ENCODE measurements at places on chromosomes 5 and 9.

DNA sequence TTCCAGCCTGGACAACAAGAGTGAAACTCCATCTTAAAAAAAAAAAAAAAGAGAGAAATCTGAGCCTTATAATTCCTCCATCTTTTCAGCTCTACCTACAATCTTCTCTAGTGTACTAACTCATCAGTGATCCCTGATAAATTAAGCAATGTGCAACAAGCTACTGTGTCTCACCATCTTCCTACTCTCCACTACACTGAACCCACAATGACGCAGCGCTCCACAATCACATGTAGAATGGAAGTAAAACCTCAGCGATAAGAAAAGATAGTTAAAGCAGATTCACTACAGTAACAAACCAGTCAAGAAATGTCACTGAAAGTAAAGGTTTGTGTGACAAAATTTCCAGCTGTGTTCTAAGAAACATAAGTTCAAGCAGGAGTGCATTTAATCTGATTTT is 13.5 kb downstream of the ABCA1 start:
- no peak for DNase-seq

DNA sequence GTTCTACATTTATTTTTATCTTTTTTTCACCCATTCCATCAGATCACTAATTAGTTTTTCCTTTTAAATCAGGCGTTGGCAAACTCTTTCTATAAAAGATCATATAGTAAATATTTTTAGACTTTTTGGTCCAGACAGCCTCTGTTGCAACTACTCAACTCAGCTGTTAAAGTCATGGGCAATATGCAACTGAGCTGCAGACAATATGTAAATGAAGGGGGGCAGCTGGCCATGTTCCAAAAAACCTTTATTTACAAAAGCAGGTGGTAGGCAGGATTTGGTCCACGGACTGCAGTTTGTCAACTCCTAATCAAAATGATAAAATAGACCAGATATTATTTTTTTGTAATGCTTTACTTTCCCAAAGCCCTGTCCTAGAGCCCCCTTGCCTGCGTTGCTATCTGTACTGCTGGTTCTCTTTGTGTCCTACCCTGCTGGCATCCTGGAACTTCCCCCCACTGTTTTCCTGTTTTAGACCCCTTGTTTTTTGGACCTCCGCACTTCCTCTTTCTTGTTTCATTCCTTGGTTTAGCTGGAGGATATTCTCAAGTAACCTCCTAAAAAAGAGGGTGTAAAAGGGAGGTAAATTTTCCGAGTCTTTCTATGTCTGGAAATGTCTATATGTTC is 24.7 kb upstream of the TNFSF8 start:
- no peak for DNase-seq

GRCh38 chr5:133925866-133926488 is 42.4 kb downstream of the C5orf15 start:
- DNase-seq: peak; percentile 54

DNA sequence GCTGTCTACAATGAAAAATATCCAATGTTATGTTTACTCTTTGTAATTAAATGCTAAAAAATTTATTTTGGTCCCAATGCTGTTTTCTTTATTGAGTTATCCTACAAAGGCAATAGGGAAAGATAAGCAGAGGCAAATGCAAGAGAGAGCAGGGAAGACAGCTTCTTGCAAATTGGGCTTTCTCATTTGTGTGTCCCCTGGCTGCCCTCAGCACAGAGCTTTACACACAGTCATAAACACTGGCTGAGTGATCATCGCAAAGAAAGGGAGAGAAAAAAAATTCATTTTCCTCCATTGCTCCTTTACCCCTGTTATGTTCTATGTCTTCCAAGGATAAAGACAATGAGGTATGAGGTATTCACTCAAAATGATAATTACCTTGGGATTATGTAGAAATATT is 2.3 kb upstream of the TSSK1B start:
- DNase-seq: no peak

DNA sequence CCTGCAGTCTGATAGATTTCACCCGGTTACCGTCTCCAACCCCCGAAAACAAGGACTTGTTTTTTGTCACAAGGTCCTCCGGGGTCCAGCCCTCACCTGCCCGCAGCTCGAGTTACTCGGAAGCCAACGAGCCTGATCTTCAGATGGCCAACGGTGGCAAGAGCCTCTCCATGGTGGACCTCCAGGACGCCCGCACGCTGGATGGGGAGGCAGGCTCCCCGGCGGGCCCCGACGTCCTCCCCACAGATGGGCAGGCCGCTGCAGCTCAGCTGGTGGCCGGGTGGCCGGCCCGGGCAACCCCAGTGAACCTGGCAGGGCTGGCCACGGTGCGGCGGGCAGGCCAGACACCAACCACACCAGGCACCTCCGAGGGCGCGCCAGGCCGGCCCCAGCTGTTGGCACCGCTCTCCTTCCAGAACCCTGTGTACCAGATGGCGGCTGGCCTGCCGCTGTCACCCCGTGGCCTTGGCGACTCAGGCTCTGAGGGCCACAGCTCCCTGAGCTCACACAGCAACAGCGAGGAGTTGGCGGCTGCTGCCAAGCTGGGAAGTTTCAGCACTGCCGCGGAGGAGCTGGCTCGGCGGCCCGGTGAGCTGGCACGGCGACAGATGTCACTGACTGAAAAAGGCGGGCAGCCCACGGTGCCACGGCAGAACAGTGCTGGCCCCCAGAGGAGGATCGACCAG is 121.3 kb downstream of the DAB2IP start:
- DNase-seq: no peak

- no peak for DNase-seq
Measured at GRCh38 chr9:135379540-135380267, 99.9 kb upstream of the PPP1R26 start.

GRCh38 chr5:111859533-111860270 is 102.7 kb upstream of the NREP start:
- peak; percentile 90 for DNase-seq

GRCh38 chr5:608429-609370 is 3.4 kb upstream of the CEP72 start:
- no peak for DNase-seq

DNA sequence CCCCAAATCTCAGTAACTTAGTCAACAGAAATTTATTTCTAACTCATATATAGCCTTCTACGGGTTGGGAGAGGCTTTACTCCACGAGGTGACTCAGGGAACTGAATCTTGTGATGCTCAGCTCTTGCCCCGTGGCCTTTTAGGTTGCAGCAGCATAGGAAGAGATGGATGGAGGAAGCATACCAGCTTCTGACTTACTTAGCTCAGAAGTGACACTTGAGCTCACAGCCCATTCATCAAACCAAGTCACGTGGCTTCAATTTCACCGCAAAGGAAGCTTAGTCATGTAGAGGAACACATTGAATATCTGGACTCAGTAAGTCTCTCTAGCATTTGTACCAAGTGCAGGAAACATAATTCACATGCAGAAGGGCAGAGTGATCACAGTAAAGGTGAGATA is 124.1 kb upstream of the KCNN2 start:
- peak; percentile 48 for DNase-seq

GRCh38 chr5:108276187-108277050 is 105.5 kb downstream of the FBXL17 start:
- DNase-seq: no peak

- DNase-seq: peak; percentile 99
Measured at GRCh38 chr5:76818844-76819831, at the start of gene F2RL1. Gene F2RL1, plus strand, starts transcription at chr5:76819030. Its CDS starts 153 bp downstream, at chr5:76819183.

DNA sequence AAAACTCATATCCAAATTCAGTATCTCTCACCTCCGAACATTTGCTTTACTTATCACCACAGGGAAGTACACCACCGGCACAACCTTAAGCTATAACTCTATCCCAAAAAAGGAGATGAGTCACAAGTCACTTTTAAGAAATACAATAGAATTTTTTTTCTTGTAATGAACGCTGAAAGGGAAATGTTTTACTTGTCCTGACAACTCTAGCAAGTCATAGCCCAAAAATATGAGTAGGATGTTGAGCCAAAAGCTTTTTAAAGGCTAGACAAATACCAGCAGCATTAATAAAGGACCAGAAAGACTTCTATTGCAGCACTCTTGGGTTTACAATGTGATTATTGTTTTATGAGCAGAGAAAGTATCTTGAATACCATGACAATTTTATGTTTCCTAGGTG is 147.3 kb upstream of the FST start:
- peak; percentile 93 for DNase-seq

GRCh38 chr5:74098941-74099340 is 472.9 kb downstream of the ARHGEF28 start:
- no peak for DNase-seq

DNA sequence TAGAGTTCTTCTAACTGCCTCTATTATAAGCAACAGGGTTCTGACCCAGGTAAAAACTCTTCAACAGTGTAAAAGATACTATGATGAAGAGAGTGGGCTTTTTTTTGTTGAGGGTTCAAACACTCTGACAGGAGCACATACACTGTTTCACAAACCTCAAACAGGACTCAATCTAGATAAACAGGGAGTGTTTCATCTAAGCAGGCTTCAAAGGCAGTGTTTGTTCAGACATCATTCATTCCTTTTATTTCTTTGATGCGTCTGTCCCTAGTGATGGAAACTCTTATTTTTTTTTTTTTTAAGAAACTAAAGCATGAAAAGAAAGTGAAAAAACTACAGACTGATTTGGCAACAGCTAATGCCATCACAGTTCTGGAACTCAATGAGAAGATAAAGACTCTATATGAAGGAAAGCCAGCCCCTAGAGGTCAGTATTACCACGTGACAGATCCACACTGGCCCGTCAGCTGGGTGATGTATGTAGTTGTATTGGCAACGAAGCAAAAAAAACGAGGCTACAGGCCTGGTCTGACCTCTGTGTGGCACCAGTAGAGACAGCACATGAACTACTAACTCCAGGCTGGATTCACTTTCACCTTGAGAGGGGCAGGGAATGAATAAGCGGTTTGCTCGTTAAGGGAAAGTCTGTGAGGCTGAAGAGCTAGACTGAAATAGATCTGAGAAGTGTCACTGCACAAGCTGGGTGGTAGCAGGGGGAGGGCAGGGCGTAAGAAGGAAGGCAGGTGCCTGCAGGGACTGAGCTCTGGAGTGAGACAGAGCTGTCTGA is 172.2 kb downstream of the CCDC192 start:
- peak; percentile 55 for DNase-seq

GRCh38 chr5:110116539-110116938 is 426.8 kb downstream of the MAN2A1 start:
- no peak for DNase-seq

- DNase-seq: peak; percentile 77
Measured at GRCh38 chr9:98081477-98082219, 25.1 kb downstream of the NANS start.

DNA sequence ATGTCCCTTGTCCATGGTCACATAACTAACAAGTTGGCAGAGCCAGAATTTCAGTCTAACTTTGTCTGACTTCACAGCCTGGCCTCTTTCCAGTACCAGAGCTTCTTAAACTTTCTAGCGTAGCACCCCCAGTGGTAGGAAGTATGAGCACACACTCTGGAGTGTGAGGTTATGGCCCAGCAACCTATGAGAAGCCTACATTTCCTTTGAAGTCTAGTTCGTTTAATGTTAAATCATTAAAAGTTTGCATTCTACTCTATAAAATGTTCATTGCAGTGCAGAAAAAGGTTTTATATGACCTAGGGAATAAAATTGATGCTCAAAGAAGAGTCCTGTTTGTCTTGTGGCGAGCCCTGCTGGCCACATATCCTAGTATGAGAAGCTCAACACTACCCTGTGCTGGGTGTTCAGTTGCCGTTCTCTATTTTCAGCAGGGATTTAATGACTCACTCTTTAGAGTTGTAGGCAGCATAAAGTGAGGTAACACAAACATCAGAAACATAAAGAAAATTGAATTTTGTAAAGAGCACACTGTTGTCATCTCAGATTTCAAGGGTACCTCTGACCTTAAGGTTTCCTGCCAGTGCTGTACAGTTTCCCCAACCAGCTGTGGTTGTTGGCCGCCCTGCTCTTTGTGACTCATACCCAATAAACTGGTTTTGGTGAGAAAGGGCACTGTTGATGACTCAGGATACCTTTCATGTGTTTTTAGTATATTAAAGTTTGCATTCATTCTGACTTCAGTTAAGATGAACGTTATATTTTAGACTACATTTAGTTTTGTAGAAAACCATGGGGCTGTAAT is 14.3 kb downstream of the MCCC2 start:
- DNase-seq: peak; percentile 97

GRCh38 chr9:95574176-95574575 is 57.4 kb upstream of the PTCH1 start:
- no peak for DNase-seq

GRCh38 chr5:113507601-113508000 is 5.9 kb upstream of the YTHDC2 start:
- DNase-seq: no peak

- peak; percentile 41 for DNase-seq
Measured at GRCh38 chr5:142719836-142720370, 34.0 kb upstream of the FGF1 start.

DNA sequence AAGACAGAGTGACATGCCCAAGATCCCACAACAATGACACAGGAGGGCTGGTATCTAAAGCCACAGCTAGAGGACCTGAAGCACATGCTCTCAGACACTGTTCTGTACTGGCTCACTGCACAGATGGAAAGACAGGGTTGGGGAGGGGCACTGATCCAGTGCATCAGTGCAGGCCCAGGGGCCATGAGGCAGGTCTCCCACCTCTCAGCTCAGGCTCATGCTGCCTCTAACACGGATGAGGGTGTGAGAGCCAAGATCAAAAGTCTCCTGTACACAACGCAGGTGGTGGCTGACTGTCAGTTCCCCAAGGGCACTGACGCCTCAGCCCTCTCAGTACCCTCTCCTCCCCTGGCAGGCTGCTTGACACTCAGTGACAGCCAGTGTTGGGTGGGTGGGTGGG is 10.9 kb downstream of the RAPGEF1 start:
- DNase-seq: no peak

DNA sequence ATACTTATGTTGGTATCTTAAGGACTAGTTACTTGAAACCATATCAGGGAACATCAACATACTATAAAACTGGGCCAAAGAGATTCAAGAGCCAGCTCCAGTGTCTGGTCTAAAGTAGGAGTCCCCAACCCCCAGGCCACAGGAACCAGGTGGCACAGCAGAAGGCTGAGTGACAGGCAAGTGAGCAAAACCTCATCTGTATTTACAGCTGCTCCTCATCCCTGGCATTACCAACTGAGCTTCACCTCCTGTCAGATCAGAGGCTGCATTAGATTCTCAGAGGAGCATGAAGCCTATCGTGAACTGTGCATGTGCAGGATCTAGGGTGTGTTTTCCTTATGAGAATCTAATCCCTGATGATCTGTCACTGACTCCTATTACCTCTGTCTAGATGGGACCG is 581.6 kb upstream of the CDH9 start:
- DNase-seq: no peak

- DNase-seq: peak; percentile 16
Measured at GRCh38 chr5:87074934-87075541, 192.6 kb upstream of the RASA1 start.

DNA sequence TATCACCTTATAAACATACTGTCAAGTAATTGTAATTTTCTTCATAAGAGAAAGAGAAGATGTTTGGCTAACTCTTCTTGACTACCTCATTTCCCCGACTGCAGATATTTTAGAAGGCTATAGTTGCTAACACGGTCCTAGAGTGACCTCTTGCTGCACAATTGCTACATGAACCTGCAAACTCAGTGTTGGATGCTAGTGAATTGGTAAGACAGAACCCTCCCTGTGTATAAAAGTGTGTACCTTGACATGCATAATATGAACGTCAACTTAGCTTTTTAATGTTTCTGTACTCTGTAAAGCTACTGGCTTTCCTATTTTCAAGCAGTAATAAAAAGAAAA is 46.7 kb upstream of the CER1 start:
- peak; percentile 65 for DNase-seq
